NCI-H1092 (cell line): ENCODE measurements at places on chromosomes 13 and 19.

GRCh38 chr19:53102756-53103233 lies 427 bp downstream of the ZNF160 start:
- DNase-seq = no peak

DNA sequence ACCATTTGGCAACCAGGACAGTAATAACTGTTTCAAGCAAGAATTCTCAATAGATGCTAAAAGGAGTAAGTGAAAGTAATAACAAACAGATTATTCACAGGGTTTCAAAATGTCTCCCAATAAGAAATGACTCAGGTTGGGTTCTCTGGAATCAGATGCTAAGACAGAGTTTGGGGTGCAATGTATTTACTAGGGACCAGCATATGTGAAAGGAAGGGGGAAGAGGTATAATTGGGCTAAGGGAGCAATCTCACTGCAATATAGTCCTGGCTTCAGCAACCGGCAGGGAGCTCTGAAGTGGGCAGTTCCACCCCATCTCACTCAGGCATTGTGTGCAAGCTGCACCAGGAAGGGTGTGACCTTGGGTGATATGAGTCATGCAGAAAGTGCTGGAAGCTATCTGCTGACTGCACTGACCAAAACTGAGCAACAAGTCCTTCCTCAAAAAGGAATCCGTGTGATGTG lies 23.4 kb downstream of the ZDHHC20 start:
- DNase-seq = no peak

DNA sequence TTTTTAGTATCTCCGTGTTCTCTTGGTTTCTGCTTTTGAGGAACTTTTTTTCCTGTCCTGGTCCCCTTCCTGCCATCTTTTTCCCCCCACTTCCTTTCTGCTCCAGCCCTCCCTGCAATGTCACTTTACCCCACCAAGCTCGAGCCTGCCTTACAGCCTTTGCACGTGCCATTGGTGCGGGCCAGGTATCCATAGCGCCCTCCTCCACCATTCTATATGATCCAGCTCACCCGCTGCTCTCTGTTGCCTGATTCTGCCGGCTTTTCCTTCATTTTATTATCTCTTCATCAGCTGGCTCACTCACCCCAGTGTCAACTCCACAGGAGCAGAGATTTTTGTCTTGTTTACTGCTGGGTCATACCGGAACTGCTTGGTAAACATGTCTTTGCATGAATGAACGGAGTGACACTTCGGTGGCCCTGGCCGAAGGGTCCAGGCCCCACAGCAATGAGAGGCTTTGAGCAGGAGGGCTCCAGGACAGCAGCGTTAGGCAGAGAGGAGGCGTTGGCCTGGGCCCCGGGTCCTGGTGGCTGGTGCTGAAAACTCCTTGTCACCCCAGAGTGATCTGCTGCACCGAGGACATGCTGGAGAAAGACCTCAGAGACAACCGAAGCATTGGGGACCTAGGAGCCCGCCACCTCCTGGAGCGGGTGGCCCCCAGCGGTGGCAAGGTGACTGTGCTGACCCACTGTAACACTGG lies 1.2 kb downstream of the MRI1 start:
- no peak for DNase-seq

- DNase-seq = no peak
Observed at GRCh38 chr19:7697721-7698287, 4.1 kb downstream of the FCER2 start.
